ENCODE measurements at places on chromosomes 5 and 9. TPM values are rescaled to one million over a fixed set of nuclear protein-coding genes. Genes with fewer than 3 reads are reported as not detected.

GRCh38 chr5:172918421-172919371 lies 40.5 kb upstream of the RPL26L1 start:
- DNase-seq: no peak

GRCh38 chr5:142758062-142758795 lies 11.9 kb upstream of the ARHGAP26 start:
- DNase-seq: no peak

The ANKRD20A1 gene
- polyA plus RNA-seq: 6.1 TPM

- no peak for DNase-seq
Measured at GRCh38 chr5:153711755-153712154, 221.3 kb downstream of the GRIA1 start.

DNA sequence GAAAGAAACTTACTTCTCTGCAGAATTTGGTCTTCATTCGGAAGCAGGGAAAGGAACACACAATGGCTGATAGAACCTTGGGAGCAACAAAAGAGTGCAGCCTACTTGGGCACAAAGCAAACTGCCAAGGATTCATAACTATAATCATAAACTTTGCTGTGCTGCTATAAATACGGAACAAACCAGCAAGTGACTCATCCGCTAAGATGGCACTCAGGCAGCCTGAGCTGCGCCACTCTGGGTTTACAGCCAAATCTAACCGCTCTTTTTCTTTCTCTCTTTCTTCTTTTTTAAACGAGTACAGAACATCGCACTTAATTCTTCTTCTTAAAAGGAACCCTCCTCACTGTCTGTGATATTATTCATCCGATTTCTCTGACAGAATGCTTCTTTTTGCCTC lies 81.1 kb downstream of the PTPN3 start:
- DNase-seq: no peak

The PAPPA gene
- polyA plus RNA-seq: 3.5 TPM

GRCh38 chr9:132783006-132783405 lies 95.1 kb downstream of the AK8 start:
- DNase-seq: no peak

DNA sequence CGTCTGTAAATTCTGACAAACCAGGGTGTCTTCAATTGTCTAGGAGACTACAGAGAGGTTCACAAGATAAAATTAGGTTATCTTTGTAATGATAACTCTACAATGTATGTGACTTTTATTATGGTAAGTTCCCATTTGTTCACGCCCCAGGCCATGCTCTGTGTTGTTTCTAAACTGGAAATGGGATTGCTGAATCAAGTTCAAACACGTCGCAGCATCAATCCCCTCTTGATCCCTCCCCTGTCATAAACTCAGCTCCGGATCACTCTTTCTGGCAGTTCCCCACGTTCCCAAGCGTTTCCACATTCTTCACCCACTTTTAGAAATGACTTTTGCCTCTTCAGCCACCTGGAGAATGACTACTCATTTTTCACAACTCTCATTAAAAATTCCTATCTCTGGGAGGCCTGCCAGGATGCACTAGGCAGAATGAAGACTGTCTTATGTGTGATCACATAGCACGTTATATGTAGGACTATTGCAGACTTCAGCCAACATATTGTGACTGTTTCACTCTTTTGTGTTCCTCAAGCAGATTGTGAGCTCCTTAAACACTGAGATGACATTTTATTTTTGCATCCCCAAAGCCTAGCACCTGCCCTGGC lies 1124.2 kb upstream of the WWC1 start:
- no peak for DNase-seq

The PDE8B gene
- polyA plus RNA-seq: 6.0 TPM

GRCh38 chr5:146732962-146733361 lies 145.6 kb downstream of the PPP2R2B start:
- no peak for DNase-seq

The MPDZ gene
- 61.0 TPM for polyA plus RNA-seq

DNA sequence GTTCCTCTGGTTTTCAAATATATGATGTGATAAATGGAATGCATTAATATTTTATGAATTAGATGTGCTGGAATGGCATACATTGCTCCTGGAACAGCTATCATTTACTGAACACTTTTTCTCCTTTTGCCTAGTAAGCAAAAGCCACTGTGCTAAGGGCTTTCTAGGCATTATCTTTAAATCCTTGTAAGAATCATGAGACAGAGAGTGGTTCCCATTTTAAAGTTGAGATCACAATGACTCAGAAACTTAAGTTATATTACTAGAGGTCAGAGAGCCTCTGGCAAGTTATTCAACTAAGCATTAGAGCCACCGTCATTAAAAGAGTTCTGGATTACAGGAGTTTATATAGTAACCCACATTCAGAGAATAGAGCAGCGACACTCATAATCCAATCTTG lies 26.7 kb upstream of the FSD1L start:
- no peak for DNase-seq

The SPATA31A3 gene
- not detected for polyA plus RNA-seq

- DNase-seq: no peak
Measured at GRCh38 chr9:129182625-129183494, 4.8 kb upstream of the IER5L start.

DNA sequence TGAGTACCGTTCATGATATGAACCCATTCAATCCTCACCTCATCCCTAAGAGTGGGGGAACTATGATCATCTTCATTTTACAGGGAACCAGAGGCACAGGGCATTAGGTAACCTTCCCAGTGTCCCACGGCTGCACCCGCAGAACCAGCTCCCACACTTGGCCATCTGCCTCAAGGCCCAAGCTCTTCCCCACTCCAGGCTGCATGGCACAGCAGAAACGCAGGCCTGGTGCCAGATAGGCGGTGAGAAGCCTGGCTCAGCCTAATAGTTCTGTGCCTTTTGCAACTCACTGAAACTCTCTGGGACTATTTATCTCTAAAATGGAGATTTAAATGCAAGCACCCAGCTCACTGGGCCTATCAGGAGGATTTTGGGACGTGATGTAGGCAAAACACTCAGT lies 90.8 kb upstream of the ZNF618 start:
- DNase-seq: no peak

DNA sequence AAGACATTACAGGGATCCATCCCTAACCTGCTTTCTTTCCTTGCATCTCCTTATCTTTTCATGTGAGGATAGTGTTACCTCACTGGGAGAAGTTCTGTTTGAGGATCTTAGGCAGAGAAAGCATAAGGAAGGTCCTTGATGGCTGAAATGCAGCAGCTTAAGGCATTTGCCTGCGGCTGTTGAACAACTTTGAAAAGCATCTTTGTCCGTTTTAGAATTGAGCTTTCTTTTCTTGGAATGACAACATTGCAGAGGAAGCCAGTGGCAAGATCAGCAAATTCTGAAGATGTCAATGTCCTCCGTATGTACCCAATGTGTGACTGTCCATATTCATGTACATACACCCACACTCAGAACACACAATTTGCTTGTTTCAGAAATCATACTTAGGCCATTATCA lies 436.2 kb downstream of the GABRG2 start:
- DNase-seq: no peak

GRCh38 chr9:16622541-16622940 lies 247.9 kb downstream of the BNC2 start:
- no peak for DNase-seq

- peak; percentile 55 for DNase-seq
Measured at GRCh38 chr5:103475629-103476240, 86.9 kb downstream of the NUDT12 start.
